ENCODE measurements at places on chromosomes 3 and 15.

DNA sequence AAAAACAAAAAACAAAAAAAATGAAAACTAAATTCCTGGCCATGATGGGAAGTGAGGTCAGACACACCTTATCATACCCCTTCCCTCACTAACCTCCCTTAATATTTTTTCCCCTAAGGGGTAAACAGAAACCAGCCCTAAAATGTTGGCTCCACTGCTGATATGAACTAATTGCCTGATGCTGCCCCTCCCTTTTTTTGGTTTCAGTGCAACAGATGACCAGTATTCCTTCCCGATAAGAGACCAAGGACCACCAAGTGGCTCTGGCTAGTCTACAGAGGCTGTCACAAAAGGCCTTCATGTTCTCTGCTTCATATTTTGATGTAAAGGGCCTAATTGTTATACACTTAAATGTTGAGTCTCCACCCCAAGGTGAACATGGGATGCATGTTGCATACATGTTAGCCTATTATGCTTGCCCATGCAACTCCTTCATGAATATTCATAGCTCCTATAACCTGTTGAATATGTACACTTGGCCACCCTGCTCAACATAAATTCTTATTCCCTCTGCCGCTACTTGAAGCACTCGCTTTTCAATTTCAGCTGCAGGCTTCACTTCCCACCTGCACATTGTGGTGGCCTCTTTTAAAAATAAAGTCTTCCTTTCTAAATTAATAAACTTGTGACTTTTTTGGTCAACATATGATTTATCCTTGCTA, 12.3 kb upstream of the STAC start:
- DNase-seq = no peak

- no peak for DNase-seq
Observed at GRCh38 chr3:46889381-46890110, 12.0 kb downstream of the PTH1R start.

GRCh38 chr3:158918008-158918407, 116.2 kb downstream of the MFSD1 start:
- DNase-seq = peak; percentile 7

GRCh38 chr3:84082726-84083125, 876.1 kb upstream of the CADM2 start:
- no peak for DNase-seq

DNA sequence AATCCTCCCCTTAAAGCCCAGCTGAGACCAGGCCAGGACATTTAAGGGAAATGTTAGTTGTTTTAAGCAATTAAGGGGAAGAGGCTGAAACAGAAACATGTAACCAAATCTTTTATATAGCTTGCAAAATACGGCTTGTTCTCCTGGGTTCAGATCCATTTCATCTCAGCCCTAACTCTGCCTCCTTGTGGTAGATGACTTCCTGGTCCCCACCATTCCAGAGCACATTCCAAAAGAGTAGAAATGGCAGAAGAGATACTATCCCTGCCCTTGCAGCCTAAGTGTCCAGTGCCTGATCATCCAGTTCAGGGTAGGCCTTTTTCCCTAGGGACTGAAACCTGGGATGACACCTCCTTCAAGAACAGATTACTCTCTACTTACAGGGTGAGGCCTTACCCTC, 266.2 kb upstream of the VEPH1 start:
- no peak for DNase-seq

DNA sequence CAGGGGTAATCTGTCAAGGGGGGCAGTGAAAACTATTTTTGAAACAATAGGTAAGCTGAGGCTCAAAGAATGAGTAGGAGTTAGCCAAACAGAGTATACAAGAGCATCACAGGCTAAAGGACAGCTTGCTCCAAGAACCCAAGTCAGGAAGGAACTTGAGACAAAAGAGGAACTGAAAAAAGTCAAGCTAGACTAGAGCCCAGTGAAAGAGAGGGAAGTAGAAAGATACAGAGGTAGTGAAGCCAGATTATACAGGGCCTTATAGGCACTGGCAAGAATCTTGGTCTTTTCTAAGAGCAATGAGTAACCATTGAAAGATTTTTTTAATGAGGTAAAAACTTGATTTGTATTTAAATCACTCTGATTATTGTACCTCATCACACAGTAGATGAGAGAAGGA, 69.9 kb downstream of the FILIP1L start:
- no peak for DNase-seq

DNA sequence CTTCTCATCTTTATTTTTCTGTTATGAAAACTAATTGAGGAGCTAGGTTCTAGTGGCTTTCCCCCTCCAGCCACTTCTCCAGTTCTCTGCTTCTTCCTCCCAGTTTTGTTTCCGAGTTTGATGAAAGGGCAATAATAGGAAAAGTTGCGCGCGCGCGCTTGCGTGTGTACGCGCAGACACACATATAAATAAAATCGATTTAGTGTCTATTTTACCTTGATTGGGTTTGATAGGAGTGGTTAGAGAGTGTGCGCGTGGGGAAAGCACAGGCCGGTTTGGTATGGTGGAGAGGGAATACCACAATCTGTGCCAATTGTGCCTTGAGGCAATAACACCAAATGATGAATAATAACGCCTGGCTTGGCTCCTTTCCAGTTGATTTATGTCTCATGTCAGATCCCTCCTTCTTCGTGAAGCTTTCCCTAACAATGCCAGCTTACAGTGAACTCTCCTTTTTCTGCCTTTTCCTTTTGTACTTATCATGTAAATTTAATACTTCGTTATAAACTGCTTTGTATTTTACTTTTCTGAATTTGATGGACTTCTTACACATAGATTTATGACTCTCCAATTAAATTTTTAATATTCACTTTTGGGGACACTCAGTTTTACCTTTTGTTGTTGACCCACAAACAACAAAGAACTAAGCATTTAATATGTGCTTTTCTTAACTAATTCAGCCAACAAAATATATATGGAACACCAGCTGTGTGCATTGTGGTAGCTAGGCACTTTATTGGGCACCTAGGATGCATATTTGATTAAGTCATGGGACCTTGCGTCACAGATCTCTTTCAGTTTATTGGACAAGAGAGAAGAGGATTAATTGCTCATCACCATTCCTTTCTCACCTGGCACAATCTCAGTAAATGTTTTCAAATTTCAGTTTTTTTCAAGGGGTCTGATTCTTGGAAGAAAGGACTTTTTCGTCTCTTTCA, 1.7 kb downstream of the TIPARP start:
- DNase-seq = peak; percentile 34

- no peak for DNase-seq
Observed at GRCh38 chr15:40037721-40038120, 1.3 kb downstream of the SRP14 start.

GRCh38 chr3:53303549-53303948, 43.8 kb downstream of the DCP1A start:
- DNase-seq = no peak

- DNase-seq = peak; percentile 39
Observed at GRCh38 chr3:10941972-10942371, 50.6 kb upstream of the SLC6A1 start.

DNA sequence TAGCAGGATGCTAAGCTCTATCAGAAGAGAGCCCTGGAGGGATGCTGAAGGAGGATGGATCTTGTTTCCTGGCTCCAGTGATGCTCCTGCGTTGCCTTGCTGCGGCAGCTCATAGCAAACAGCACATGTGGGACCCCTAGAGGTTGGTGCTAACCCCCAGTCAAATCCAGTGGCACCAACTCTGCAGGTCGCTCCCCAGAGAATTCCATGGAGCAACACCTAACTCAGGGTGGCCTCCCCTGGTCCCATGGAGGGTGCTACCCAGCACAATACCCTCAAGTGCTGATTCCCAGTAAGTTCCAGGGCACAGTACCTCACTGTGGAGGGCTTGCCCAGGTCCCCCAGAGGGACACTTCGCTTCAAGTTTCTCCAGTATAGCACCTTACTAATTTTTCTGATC, 231.2 kb downstream of the NEK10 start:
- DNase-seq = no peak

- no peak for DNase-seq
Observed at GRCh38 chr3:17935222-17935621, 192.8 kb upstream of the TBC1D5 start.

DNA sequence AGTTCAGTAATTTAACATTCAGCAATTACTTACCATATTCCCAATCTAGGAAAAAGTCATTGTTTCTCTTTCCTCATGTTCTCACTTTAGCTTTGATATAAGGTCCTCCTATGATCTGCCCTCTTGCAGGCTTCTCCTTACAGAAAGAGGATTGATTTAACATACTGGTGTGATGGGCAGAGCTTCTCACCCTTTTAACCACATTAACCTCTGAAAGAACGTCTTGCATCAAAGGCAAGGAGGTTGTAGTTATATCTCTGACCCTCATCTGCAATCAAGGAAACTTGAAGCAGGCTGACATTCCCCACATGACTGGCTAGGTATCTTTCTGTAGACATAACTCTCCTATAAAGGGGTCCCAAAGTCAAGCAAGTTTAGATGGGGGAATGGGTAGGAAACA, 39.5 kb downstream of the BTLA start:
- DNase-seq = no peak

GRCh38 chr15:92130906-92131305, 262.8 kb upstream of the ST8SIA2 start:
- no peak for DNase-seq

DNA sequence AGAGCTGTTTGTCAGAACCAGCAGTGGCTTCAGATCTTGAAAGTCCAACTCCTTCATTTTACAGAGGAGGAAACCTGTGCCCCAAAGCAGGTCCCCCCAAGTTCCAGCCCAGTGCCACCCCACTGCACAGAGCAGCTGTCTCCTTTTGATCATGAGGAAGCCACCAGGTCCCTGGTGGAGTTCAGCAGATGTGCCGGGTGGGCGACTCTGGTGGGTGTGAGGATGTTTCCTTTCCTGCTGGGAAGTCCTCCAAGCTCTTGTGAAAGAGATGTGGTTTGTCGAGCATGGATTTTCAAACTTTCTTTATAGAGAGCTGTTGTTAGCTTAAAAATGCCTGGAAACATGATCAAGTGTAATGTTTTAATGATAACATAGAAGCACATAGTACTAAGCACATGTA, 52.0 kb downstream of the SMAD3 start:
- DNase-seq = no peak

DNA sequence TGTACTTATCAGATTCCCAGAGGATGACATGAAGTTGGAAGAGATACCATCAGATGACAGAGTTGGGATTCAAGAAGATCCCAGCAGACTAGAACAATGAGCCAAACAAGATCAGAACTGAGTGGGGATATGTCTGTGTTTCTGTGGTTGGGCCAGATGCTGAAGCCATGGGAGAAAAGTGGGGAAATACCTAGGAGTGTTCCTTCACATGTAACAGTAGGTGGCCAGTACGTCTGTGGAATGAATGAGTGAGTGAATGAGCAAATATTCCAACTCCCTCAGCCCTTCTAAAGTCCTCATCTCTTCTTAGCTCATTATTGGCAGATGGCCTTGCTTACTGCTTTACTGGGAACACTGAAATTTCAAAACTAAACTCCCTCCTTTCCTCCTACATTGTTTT, 32.2 kb upstream of the GREM1 start:
- DNase-seq = no peak

DNA sequence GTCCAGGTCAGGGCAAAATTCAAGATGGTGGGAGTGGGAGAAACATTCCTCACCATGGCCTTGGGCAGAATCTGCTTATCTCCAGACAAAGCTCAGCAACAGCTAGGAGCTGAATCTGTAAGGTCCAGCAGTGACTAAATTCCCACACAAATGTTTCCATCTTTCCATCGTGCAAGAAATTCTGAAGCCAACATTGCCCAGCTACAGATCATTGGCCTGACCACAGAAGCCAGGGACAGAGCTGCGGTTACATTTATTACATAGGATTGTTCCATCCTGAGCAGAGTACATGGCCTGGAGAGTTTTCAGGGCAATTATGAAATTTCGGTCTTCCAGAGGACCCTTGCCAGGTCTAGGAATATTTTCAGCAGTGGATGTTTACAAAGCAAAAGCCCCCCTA, 100.3 kb downstream of the LIPC start:
- DNase-seq = no peak

DNA sequence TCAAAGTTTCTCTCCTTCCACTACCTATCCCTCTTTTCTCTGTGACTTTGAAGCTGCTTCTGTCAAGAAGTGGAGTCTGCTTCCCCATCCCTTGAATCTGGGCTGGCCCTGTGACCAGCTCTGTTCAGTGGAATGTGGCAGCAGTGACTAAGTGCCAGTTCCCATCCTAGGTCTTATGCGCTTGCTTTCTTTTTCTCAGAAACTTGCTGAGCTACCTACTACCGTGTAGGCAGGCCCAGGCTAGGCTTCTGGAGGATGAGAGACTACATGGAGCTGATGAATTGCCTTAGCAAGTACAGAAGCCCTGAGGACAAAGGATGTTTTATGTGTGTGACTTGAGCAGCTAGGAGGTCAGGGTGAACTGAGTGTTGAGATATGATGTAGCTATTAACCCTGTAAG, 123.2 kb downstream of the PDCD6IP start:
- DNase-seq = no peak

DNA sequence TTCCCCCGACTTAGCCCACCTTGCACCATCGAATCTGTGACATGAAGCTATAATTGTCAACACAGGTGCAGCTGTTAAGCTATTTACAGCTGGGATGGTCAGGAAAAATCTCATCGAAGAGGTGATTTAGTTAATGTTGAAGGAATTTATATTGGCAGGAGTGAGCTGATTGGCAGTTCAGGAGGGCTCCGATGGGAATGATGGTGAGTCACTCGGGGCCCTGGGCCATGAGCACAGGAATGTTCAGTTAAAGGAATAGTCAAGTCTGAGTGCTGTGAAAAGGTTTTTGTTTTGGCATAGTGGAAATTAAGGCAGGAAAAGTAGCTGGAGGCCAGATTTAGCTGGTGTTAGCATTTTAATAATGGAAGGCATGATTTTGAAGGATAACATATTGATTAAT, 95.7 kb downstream of the OXSM start:
- DNase-seq = no peak

DNA sequence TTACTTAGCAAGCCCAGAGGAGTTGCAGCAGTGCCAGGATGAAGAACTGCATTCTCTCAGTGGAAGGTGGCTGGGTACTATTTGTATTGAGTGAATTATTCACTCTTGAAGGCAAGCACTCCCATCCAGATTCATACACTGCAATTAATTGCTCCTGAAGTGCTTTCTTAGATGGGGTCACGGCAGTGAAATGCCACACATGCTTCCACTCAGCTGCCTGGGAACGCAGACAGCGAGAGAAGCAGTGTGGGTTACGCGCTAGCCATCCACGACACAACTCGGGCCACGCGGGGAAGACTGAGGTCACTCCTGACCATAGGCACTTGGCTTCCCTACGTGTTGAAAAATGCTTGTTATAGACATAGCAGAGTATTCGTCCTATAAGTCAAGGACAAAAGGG, 30.8 kb upstream of the LMCD1 start:
- no peak for DNase-seq

- no peak for DNase-seq
Observed at GRCh38 chr15:49060710-49061495, 14.7 kb upstream of the SECISBP2L start.

DNA sequence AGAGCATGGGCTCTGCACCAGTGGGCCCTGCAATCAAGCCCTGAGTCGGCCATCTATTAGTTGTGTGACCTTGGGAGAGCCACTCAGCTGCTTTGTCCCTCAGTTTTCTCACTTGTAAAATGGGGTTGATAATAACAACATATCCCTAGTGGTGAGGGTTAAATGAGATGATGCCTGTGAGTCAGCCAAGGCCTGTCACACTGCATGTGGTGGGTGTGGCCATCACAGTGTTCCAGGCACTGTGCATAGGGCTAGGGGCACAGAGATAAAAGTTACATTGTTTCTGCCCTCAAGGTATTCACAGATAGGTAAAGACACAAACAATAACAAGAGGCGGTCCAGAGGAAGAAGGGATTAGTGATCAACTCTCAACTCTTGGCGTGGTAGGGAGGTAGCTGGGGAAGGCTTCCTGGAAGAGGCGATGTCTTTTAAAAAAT, 19.5 kb downstream of the SMAD6 start:
- DNase-seq = no peak

Data from activated naive CD8-positive, alpha-beta T cell treated with anti-CD3 and anti-CD28 coated beads, Interleukin-2, amount 50 U/mL, for 24 hours (primary cell).